Amniotic stem cell (primary cell): ENCODE measurements at places on chromosomes 12 and 14.

- DNase-seq, result no peak
Measured at GRCh38 chr14:21373980-21374379, 9.8 kb downstream of the SUPT16H start.

GRCh38 chr14:22979748-22980392 lies 2.5 kb downstream of the AJUBA start:
- DNase-seq, result no peak

DNA sequence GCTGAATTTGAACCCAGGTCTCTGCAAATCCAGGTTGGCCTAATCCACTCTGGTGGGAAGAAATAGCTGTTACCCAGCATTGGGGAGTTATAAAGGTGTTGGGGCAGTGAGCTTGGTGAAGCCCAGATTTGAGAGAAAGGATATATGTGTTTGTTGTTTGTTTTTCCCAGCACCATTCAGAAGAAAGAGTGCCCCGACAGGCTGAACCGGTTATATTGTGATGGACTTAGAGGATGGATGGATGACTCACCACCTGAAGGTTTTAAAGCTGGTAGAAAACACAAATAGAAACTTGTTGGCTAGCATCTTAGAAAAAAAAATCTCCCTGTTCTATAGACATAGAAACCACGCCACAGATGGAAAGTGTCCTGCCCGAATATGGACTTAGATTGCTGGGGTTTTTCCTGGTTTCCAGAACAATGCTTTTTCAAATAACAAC lies 404.6 kb downstream of the MED13L start:
- no peak for DNase-seq

DNA sequence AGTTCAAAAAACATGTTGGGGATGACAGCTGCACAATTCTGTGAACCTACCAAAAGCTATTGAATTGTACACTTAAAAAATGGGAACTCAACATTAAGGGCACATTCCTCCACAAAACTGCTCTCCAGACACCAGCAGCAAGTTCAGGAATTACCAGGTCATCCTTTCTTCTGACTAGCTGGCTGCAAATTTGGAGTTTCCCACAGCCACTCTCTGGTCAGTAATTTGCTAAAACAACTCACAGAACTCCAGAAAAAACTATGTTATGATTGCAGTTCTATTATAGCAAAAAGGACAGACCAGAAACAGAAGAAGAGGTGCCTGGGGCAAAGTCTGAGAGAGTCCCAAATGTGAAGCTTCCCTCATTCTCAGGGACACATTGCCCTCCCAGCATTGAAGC lies 20.1 kb upstream of the PLEKHD1 start:
- DNase-seq, result no peak

DNA sequence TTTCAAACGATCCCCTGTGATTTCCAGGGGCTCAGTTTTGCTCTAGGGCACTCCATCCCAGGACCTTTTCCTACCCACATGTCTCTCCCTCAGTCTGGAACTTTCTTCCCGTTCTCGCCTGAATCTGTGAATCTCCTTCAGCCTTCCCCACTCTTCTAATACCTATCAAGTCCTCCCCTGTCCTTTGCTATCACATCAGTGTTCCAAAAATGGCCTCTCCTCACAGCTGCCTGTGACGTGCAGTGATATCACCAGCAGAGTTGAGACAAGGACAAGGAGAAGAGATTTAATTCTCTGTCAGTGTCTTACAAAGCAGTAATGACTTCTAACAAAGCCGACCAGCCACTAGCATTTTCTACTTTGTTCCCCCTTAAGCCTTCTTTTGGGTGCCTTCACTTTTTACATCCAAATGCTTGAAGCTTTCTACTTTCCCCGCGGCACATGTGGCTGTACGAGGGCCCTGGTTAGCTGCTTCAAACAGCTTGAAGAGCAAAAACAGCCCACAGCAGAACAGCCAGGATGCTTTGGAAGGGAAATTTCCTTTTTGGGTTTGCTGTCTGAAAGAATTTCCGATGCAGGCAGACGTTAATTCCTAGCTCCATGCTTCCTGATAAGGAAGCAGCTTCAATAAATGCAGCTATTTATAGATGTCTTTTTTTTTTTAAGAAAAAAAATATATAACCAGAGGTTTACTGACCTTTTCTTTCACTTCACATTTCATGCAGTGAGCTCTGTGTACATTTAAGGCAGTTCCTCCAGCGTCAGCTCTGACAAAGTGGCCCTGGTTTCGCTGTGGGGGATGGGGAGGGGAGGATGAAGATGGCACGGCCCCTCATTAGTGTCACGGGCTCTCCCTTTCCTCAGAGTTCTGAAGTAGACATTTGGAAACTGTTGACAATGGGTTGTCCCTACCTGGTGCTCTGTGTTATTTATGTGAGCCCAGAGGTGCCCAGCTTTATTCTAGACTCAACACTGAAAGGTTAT lies 109.3 kb downstream of the ETV6 start:
- no peak for DNase-seq
